ENCODE measurements at places on chromosomes 2 and 18.

- DNase-seq, result no peak
Observed at GRCh38 chr18:46321955-46322354, 217.8 kb downstream of the HAUS1 start.

GRCh38 chr2:200219309-200220113, 87.0 kb upstream of the SPATS2L start:
- DNase-seq, result no peak

DNA sequence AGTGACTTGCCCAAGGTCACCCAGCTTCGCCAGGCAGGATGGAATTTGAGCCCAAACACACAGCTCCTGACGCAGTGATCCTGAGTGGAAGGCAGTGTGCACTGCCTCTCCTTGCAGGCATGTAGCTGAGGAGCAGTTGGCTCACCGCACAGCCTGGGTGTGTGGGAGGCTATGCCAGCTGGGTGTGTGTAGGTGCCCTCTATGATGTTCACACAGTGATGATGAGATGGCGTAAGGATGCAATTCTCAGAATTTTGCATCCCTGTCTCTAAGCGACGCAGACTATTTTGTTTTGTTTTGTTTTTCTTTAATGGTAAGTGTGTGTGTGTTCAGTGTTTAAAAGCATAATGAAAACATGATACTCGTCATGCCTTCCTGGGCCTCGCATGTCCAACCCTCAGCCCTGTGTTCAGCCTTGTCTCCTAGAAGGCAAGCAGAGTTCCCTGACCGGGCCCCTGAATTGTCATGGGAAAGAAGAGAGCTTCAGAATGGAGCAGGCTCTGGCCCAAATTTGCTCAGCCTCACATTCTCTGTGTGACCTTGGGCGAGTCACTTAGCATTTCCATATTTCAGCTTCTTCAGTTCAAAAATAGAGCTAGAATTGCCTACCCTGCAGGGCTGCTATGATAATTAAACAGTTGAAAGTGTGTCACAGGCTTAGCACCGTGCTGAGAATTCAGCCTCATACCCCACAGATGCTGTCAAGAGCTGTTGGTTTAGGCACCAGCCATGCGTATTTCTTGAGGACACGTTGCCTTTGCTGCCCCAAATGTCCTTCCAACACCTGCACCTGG, 603.6 kb upstream of the RAB6C start:
- DNase-seq, result no peak

DNA sequence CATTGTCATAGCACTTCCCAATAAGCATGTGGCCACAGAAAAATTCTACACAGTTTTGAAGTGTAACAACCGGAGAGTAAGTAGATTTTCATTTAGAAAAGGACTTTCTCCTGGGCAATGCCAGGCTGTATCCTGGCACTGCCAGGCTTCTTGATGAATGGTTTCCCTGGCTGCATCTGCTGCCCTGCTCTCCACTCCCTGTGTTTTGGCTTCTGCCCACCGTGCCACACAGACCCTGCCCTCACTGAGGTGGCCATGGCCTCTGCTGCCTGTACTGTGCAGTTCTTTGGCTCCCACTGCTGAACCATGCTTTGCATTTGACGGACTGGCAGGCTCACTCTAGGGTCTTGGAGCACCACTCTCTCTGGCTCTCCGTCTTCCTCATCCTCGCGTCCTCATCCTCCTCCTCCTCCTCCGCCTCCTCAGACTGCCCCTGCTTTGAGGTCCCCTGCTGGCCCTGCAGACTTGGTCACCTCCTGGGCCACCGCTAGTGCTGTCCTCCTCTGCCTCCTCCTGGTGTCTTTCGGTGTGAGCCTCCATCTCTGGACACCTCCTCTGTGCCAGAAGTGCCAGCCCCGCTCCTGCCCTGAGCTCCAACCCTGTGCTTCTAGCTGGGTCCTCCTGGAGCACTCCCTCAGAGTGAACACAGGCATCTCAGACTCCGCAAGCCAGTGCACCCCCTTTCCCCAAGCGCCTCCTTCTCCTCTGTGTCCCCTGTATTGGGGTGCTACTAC, 45.9 kb upstream of the CNGA3 start:
- no peak for DNase-seq

DNA sequence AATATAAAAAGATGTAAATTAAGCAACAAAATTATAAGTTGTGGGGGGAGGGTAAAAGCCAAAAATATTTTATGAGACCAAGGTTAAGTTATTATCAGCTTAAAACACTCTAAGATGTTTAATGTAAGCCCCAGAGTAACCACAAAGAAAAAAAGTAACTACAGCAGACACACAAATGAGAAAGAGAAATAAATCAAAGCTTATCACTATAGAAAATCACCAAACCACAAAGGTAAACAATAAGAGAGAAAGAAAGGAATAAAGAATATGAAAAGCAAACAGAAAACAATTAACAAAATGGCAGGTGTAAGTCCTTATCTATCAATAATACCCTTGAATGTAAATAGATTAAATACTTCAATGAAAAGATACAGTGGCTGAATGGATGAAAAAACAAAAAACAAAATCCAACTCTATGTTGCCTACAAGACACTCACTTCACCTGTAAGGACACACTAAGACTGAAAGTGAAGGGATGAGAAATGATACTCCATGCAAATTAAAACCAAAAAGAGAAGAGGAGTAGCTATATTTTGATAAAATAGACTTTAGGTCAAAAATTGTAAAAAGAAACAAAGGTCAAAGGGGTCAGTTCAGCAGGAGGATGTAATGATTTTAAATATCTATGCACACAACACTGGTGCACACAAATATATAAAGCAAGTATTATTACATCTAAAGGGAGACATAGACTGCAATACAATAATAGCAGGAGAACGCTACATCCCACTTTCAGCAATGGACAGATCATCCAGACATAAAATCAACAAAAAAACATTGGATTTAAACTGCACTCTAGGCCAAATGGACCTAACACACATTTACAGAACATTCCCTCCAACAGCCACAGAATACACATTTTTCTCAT, 80.7 kb downstream of the PTPN2 start:
- no peak for DNase-seq

DNA sequence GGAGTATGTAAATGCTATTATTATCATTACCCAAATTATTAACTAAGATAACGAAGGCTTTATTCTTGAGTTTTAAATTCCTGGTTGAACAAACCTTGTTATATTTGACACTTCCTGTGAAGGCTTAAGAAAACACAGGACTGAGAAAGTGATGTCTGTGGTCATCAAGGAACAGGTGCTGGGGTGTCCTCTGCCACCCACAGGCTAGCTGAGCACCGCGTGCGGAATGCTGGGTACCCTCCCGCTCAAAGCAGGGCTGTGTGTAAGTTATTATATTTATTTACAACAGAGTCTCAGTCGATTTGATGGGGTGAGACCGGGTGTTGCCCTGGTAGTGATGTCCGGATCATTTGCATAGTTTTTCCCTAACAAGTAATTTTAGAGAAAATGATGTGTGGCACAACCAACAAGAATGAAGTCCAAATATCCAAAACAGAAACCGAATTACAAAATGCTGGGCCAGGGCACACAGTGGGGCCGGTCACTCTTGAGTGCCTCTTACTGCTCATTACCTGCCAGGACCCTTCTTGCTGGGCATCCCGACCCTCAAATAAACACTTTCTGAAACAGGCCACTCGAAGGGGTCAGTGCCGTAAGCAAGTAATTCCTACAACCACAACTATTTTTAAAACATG, 49.2 kb downstream of the TMEM18 start:
- DNase-seq, result no peak

DNA sequence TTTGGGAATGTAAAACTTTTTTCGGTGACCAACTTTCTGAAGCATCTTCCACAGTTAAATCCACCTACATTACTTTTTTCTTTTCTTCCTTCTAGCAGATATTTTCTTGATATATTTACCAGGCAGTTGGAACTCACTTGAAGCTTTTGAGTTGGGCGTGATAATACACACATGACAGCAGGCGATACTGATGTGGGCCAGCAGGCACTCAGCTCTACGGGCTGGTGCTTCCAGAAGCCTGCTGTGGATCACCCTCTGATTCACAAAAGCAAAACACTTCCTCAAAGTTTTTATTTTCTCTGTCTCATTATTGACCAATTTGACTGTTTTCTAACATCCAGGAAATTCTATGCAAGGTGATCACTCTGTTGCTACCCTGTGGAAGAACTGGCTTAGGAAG, 22.9 kb downstream of the GRHL1 start:
- no peak for DNase-seq

DNA sequence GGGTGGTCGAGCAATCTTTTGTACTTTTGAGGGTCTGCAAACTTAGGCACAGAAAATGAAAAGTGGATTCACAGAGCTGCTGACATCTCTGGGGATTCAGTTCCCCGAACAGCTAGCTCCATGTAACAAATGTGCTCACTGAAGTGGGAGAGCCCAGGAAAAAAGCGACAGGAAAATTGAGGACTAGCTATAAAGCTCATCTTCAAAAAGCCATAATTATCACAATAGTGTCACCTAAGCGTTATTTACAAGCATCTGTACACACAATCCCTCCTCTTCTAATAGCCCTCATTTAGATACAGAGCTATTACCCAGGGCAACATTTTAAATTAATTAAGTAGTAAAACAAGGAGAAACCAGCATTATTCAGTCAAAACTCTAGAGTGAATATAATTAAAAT, 36.1 kb downstream of the RNF152 start:
- DNase-seq, result no peak

DNA sequence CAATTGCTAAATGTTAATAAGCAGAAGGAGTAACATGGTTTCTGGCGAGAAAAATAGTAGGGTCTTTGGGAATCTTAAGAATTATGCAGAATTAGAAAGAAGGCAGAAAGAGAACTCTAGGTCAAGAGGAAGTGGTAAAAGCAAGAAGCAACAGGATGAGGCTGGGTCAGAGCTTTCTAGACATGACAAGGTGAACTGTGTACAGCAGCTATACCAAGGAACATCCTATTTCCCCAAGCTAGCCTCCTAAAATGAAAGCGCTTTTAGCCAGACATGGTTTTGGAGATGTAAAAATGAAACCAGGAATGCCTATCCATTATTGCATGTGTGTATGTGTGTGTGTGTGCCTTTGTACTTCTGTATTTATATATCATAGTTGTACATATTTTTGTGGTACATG, 42.3 kb upstream of the STAT1 start:
- no peak for DNase-seq

DNA sequence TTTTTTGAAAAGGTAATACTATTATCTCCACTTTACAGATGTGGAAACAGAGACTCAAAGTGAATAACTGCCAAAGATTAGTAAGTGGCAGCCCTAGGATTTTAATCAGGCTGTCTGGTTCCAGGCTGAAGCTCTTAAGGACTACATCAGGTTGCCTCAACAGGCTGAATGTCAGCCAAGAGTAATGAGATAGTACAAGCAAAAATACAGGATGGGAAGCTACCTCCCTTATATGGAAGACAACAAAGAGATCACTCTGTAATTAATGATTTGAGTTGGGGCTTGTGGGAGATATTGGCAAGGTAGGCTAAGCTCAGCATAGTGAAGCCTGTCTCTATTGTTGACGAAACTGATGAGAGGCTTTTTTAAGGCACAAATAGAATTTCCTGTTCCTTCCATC, 323.1 kb downstream of the KCNJ3 start:
- DNase-seq, result no peak

DNA sequence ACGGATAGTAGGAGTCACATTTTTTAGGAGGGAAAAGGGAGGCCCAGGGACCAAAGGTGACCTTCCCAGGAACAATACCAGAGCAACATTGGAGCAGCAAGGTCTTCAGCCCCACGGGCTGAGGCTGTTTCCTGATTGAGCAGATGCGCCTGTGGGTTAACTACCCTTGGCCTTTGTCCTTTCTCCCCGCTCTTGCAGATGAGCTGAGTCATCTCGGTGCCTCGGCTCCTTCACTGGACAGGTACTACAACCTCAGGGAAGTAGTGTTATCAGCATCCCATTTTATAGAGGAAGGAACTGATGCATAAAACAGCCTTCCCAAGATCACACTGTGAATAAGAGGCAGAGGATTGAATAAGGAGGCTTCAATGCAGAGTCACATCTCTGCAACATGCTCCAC, 43.5 kb downstream of the DHRS9 start:
- no peak for DNase-seq

Measured in stimulated activated CD4-positive, alpha-beta T cell treated with anti-CD3 and anti-CD28 coated beads, Interleukin-2, amount 100 ng/mL, for 24 hours (primary cell).